ENCODE measurements at places on chromosomes 7 and 10.

DNA sequence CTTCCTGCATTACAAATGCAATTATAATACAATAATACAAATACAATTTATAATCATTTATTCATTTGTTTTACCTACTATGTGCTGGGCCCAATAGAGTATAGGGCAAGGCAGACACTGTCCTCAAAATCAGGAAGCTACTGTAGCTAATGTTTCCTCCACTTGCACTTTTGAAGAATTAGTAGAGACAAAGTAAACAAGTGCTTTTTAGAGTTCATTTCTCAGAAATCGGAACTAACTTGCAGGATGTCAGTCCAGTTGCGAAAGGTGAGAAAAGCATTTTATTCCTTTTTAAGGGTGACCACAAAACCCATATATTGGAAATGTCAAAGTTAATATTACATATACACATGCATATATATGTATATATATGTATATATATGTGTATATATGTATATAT, 14.2 kb downstream of the ADRB1 start:
- DNase-seq: no peak

- DNase-seq: no peak
Measured at GRCh38 chr10:99964791-99965190, 45.0 kb downstream of the DNMBP start.

DNA sequence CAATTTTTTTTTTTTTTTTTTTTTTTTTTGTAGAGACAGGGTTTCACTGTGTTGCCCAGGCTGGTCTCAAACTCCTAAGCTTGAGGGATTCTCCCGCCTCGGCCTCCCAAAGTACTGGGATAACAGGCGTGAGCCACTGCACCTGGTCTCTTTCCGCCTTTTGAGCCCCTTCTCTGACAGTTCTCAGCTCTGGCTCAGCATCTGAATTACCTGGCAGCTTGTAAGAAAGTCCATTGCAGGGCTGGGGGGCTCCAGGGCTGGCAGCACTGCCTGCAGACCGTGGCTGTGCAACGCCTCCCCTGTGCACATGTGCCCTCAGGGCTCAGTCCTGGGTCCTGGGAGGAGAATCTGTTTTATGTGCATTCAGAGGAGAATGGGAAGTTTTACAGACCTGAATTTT, 37.6 kb downstream of the VWA2 start:
- DNase-seq: no peak

GRCh38 chr7:152178405-152179058, 153.1 kb downstream of the GALNT11 start:
- no peak for DNase-seq

DNA sequence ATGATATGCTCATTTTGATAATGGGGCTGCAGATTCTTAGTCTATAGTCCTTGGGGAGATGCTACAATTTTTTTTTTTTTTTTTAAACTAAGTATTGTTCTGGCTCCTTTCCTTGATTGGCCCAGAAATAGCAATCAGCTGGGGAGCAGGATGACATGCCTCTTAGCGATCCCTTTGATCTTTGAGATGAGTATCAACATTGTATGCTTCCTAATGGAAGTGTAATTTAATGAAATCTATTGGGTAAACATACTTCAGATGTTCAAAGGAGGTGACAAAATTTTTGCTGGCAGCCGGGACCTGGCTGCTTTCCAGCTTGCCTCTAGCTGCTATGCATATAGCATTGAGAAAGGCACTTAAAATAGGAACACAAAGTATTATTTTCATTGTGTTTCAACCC, 43.5 kb downstream of the VTI1A start:
- no peak for DNase-seq

Data from HFF-Myc (cell line).